ENCODE measurements at places on chromosomes 2 and 18.
A peak's percentile ranks its signal among the peaks of the same experiment; 100 is the strongest.

- peak; percentile 9 for DNase-seq
Measured at GRCh38 chr2:102615620-102616436, 3.5 kb upstream of the SLC9A2 start.

DNA sequence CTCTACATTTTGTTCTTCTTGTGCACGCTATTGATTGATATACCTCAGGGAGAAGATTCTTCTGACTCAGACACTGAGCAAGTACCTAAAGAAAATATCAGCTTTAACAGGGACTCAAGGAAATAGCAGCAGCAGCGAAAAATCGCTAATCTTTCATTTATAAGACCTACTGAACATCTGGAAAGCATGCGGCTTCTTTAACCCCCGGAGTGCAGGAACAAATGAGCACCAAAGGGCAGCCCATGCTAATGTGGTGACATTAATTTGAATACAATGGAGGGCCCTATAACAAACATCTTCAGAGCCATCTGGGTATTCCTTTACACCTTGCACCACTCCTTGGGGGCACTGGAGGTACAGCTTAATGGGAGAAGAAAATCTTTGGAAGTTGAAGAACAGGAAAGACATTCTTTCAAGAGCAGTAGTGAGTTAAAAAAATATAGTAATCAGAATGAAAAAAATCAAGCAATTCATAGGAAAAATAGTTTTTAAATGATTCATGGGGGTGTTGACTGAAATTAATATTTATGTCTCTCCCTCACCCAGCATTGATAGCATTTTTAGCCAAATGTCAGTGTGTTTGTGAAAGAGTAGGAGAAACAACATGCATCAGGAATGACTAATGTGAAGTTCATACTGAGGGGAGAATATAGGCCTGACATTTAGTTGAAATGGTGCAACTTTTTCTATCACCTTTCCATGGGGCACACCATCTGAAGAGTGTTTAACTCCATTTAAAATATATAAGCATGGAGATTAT is 281.7 kb downstream of the HRH4 start:
- DNase-seq: no peak

DNA sequence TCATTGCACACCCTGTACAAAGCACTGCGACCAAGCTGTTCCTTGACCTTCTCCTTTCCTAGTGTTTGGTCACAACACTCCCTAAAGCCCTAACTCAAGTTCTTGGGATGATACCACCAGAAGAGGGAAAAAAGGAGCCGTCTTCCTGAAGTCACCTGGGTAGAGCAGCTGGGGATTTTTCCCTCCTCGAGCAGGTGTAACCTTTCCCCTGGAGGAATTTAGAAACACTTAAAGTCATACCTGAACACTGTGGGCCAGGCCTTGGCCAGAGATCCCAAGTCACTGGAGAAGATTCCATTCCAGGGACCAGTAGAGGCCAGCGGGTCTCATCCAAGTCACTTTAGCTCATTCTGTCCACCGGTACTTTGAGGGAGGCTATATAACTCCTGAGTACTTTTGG is 13.2 kb downstream of the EPAS1 start:
- DNase-seq: no peak

DNA sequence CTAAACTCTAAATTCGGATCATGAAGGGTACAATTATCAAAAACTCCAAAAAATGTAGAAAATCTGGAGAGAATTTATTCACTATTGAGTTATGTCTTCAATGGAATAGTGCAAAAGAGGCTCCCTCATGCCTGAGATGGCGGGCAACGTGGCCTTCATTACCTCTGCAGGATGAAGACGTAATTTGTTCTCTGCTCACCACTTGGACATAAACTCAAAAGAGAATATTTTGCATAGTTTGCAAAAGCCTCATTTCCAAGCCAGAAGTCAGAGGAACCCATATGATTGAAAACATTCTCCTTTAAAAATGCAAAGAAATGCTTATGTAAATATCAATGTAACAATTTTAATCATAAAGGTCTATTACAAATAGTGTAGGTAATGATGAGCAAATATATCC is 58.7 kb downstream of the SLC25A12 start:
- no peak for DNase-seq

- no peak for DNase-seq
Measured at GRCh38 chr2:102304268-102304667, 7.1 kb upstream of the IL1RL1 start.

- no peak for DNase-seq
Measured at GRCh38 chr2:146108993-146109392, 1589.1 kb upstream of the ZEB2 start.

DNA sequence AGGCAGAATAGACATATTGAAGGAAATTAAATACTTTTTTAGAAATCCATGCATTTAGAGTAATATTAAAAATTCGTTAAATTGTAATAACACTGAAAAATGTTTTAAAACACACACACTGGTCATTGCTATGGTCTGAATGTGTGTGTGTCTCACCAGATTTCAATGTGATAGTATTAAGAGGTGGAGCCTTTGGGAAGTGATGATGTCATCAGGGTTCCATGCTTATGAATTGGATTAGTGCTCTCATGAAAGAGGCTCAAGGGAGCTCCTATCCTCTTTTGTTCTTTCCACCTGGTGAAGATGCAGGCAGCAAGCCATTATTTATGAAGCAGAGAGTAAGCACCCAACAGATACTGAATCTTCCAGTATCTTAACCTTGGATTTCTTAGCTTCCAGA is 441.8 kb downstream of the CDH2 start:
- no peak for DNase-seq

GRCh38 chr18:10784596-10785202 is 258.9 kb downstream of the NAPG start:
- DNase-seq: no peak

GRCh38 chr18:160831-161570 is 2.6 kb downstream of the USP14 start:
- DNase-seq: no peak

DNA sequence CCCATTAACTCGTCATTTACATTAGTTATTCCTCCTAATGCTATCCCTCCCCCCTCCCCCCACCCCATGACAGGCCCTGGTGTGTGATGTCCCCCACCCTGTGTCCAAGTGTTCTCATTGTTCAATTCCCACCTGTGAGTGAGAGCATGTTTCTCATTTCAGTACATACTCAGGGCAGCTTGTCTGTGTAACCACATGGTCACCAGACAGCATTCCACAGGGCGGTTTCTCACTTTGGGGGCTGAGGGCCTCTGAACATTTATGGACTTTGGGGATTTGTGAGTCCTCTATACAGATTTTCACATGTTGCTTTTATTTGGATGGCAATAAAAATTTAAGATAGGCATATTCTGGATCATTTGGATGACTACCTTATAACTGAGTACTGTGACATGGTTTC is 84.0 kb downstream of the LYPD6B start:
- no peak for DNase-seq

DNA sequence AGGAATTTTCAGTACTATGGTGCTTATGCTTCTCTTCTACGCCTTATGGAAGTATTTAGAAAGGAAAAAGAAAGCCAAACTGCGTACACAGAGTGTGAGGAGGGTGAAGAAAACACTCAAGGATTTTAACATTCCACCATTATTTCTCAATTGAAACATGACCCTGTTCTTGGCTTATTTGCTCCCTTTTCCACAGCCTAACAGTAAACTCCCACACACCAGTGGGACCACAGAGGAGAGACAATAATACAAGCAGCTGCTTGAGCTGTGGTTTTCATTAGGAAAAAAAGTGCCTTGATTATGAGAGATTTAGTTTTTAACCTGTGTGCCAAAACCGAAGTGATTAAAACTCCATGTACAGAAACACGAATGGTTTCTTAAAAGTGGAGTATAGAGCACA is 134.3 kb downstream of the MEP1B start:
- DNase-seq: no peak

GRCh38 chr2:29347774-29348461 is 232.7 kb downstream of the CLIP4 start:
- DNase-seq: no peak

DNA sequence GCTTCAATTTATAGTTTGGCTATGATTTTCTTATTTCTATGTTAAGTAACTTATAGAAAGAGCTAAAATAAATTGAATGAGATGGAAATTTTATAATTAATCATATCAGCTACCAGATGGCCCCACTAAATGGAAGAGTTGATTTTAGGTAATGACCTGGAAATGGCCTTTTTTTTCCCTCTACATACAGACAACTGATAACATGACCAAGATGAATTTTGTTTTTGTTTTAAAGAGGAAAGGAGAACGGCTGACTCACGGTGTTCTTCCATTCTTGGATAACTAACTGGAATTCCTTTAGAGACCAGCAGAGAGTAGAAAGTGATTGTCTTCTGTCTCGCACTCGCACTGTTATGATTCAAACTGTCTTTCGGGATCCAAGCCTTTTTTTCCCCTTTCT is 91.0 kb downstream of the TMEM185B start:
- DNase-seq: no peak

- no peak for DNase-seq
Measured at GRCh38 chr2:73253901-73254300, 19.8 kb downstream of the CCT7 start.

DNA sequence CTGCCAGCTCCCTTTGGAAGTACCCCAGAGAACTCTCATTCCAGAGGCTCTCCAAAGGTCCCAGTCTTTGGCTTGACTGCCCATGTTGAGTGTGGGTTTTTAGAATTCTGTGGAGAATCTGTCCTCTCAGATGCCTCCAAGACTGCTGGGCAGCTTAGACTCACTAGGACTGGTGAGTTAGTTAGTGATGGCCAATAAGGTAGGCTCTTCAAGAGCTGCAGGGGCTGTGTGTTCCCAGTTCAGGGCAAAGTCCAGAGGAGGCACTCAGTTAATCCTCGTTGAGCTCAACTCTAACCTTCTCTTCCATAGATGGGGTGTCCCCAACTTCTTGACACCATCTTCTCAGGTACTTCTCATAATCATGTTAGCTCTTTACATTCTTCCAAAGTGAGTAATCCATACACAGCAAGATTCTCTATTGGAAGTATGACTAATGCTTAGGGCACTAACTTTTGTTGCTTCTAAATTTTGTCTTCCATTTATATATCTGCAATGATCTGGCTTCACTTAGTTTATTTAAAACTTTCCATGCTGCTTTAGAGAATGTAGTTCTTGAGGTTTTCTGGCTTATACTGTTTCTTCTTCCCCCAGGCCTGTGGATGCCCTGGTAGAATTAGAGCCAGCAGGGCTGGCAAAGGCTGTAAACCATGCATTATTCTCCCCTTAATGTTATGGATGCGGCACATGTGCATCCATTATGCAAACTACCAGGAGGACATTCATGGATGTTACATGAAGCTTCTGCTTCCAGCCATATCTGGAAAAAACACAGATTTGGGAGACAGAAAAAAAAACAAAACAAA is 88.9 kb downstream of the POLE4 start:
- DNase-seq: no peak

- DNase-seq: no peak
Measured at GRCh38 chr2:36634981-36635597, 37.1 kb upstream of the FEZ2 start.

DNA sequence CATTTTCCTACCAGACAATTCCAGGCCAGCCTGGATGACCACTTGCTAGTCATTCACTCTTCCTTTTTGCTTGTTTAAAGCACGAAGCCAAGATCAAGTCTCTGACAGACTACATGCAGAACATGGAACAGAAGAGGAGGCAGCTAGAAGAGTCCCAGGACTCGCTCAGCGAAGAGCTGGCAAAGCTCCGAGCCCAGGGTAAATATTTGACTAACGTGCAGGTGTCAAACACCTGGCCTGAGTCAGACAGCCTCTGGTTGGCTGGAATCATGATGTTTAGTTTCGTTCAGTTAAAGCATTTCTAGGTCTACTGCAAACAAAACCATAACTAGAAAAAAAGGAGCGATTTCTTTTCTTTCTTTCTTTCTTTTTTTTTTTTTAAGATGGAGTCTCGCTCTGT is 44.2 kb upstream of the LYPD6B start:
- DNase-seq: no peak

DNA sequence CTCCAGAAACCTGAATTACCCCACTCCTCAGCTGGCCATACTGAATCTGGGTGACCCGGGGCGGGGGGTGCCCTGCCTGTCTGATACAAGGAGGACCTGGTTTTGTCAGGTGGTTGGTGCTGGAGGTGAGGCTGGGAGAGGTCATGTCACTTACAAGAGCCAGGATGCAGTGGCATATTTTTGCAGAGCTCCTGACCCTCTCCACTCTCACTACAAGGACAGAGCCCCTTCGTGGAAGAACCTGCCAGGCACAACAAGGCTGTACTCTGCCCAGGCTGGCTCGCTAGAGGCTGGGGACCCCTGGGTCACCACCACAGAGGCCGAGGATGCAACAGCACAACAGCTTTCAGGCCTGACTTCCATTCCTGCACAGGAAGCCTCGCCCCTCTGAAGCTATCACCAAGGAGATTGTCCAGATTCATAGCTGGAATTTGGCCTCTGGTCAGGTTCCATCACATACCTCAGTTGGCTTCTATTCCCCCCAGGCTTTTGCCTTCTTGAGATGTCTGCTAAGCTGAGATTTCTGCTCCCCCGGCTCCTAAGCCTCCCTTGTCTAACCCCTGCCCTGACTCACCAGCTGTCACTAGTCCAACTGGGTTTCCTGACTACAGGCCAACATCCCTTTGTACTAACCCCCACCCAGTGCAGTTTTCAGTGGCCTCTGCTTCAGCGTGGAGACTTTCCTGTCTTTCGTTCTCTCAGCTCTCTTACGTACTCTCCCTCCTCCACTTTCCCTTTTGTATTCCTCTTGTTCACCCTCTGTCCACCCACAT is 132.5 kb upstream of the EPAS1 start:
- no peak for DNase-seq

- DNase-seq: no peak
Measured at GRCh38 chr2:76861708-76862107, 660.5 kb downstream of the LRRTM4 start.

DNA sequence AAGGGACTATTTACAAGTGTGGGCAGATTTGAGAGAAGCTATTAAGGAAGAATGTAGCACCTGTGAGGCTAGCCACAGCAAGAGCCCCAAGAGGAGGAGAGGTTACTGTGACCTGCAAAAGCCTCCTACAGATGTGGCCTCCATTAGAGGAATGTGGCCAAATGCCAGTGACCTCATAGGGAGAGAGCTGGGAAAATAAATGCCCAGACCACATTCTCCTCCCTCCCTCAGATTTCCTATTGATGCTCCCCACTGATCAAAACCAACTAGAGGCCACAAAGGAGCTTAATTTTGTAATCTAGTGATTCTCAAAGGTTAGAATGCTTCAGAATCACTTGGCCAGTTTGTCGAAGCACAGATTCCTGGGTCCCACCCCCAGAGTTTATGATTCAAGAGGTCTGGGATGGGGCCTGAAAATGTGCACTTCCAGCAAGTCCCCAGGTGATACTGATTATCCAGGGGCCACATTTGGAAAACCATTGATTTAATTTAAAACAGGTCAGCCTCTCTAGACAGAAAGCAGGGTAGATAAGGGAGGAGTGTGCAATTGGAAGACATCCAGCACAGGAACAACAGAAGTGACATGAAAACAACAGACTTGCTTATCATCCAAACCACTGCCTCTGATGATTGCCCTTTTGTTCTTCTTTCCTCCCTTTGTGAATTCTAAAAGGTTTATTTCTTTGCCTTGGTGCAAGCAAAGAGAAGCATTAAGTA is 61.2 kb upstream of the RBBP8 start:
- no peak for DNase-seq

GRCh38 chr18:49399003-49399402 is 61.4 kb downstream of the DYM start:
- no peak for DNase-seq

GRCh38 chr18:26335571-26336487 is 109.6 kb downstream of the TAF4B start:
- no peak for DNase-seq

- no peak for DNase-seq
Measured at GRCh38 chr18:67241299-67241698, 275.2 kb downstream of the DSEL start.

Data from stimulated activated CD8-positive, alpha-beta memory T cell treated with anti-CD3 and anti-CD28 coated beads, Interleukin-2, amount 100 ng/mL, for 1 hour (primary cell).